ENCODE measurements at places on chromosomes 1 and 21. TPM values are rescaled to one million over a fixed set of nuclear protein-coding genes. Genes with fewer than 3 reads are reported as not detected.

OR2T11 gene
- total RNA-seq, result not detected

RHCE gene
- 0.72 TPM for total RNA-seq

- no peak for DNase-seq
These were observed 32.2 kb downstream of the EVI5 start for GRCh38 chr1:92752719-92753118.

- no peak for DNase-seq
These were observed 62.9 kb upstream of the CNTN2 start for GRCh38 chr1:204979891-204980649.

DNA sequence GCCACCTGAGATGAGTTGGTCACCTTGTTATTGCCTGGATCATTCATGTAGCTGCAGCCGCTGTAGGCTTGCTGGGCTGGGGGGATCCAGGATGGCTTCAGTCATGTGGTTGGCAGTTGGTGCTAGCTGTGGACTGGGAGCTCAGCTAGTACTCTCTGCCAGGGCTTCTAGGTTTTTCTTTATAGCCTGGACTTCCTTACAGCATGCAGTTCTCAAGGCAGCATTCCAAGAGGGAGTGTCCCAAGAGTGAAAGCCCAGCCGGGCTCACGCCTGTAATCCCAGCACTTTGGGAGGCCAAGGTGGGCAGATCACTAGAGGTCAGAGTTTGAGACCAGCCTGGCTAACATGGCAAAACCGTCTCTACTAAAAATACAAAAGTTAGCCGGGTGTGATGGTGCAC is 23.7 kb upstream of the ACTL8 start:
- DNase-seq, result no peak

- DNase-seq, result no peak
These were observed 22.4 kb upstream of the TMPRSS2 start for GRCh38 chr21:41530366-41530765.

- DNase-seq, result no peak
These were observed 54.7 kb downstream of the C1orf94 start for GRCh38 chr1:34231441-34231840.

DNA sequence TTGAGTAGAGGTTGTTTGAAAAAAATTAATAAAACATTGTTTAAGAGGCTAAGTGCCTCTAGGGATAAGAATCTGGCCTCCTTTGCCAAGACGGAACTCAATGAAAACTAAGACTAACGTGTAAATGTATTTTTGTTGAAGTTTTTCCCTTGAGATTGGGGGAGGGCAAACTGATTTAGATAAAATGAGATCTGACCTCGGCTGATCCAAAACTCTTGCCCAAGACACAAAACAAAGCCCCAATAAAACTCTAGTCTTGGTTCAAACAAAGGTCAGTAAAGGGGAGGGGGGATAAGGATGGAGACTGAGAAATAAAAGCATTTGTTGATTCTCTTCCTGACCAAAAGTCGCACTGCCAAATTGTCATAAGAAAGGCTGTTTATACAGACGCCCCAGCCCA is 134.8 kb upstream of the DPT start:
- DNase-seq, result no peak

DNA sequence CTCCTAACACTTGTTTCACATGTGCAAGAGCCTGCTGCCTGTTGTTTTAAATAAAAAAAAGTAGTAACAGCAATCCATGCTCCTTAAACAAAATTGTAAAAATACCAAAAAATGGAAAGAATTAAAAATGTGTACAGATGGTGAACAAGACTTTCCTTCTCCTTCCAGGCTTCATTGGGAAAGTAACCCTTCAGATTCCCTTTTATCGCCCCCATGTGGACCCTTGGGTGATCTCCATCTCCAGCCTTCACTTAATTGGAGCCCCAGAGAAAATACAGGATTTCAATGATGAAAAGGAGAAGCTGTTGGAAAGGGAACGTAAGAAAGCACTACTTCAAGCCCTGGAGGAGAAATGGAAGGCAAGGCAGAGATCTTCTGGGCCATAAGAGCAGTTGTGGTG is 14.2 kb downstream of the VPS13D start:
- no peak for DNase-seq

- no peak for DNase-seq
These were observed 6.6 kb upstream of the RGS8 start for GRCh38 chr1:182690886-182691443.

DNA sequence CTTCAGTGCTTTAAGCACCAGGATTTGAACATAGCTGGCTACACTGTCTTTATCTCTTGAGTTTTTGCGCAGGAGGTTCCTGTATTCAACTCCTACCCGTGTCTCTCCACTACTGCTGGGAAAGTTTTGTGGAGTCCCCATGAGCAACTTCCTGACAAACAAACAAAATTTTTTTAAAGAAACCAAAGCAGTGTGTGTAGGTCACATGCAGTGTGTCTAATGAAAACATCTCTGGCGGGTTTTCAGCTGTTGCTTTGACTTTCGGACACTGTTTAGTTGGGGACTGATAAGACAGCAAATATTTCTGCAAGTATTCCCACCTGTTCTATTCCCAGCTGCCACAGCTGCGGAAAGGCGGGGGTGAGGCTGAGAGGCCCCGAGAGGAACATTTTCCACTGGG is 2.0 kb downstream of the PSEN2 start:
- DNase-seq, result no peak

GRCh38 chr1:5938101-5938646 is 54.1 kb downstream of the NPHP4 start:
- no peak for DNase-seq

DNA sequence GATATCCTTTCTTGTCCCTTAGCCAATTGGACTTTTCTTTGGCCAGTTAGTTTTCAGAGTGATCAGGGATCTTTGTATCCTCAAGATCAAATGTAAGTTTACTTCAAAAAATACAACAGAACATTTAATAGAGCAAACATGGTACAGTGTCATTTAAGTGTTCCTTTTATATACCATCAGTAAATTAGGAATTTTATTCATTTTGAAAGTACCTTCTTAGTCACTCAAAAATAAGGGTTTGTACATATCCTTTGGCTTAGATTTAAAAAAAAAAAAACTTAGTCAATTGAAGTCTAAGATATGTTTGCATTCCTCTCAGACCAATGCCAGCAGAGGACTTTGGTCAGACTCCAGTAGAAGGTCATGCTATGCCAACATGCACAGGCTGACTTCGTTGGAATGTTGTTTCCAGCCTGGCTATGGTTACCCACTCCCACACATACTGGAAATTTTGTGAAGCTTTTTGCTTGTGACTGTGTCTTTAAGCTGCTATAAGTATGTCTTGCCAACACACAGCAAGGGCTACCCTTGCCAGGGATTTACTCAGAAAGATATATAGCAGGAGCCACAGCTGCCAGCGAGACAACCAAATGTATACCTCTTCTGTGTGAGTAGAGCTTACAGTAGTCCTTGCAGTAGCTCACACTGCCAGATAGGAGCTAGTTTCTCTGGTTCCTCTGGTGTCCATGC is 81.5 kb upstream of the LRIF1 start:
- no peak for DNase-seq

DNA sequence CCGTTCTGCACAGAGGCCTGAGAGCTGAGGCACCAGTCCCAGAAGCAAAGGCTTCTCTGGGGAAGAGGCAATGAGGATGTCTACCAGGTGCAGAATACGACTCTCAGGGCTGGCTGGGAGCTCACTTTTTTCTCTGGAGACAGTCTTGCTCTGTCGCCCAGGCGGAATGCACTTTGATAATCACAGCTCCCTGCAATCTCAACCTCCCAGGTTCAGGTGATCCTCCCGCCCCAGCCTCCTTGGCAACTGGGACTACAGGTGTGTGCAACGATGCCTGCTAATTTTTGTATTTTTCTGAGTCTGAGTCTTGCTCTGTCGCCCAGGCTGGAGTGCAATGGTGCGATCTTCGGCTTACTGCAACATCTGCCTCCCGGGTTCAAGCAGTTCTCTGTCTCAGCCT is 17.6 kb downstream of the NADK start:
- no peak for DNase-seq

All from activated T-cell treated with anti-CD3 and anti-CD28 coated beads, Interleukin-2, amount 50 U/mL, for 72 hours (primary cell).